ENCODE measurements at places on chromosomes 2 and 18.

GRCh38 chr18:383135-383534 is 115.3 kb upstream of the THOC1 start:
- DNase-seq, result no peak

- peak; percentile 52 for DNase-seq
Observed at GRCh38 chr2:20224716-20225293, at the start of gene SDC1. Gene SDC1 (minus strand): TSS chr2:20225130. CDS start chr2:20224867, 263 bp downstream.

- no peak for DNase-seq
Observed at GRCh38 chr2:217714287-217714751, 288.5 kb downstream of the TNS1 start.

GRCh38 chr2:203559641-203560040 is 24.5 kb upstream of the RAPH1 start:
- no peak for DNase-seq

GRCh38 chr18:28736951-28737350 is 560.0 kb upstream of the CDH2 start:
- no peak for DNase-seq

Measured in NCI-H2171 treated with DMSO at 0.1 percent for 48 hours (cell line).